ENCODE measurements at places on chromosomes 1 and 21.
A peak's percentile ranks its signal among the peaks of the same experiment; 100 is the strongest.

DNA sequence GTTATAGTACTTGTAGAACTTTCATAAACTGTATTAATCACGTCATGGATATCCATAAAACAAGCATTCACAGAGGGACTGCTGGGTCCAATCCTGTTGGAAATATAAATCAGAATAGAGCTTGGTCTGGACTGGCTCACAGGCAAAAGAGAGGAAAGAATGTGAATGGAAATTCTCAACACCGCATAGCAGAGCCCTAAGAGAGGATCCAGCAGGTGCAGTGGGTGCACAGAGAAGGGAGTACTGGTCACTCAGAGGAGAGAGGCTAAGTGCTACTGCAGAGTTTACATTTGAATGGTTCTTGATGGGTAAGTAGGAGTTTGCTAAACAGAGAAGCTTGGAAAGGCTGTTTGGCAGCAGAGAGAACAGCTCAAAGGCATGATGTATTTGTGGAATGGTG is 231.7 kb downstream of the PAPPA2 start:
- no peak for DNase-seq

DNA sequence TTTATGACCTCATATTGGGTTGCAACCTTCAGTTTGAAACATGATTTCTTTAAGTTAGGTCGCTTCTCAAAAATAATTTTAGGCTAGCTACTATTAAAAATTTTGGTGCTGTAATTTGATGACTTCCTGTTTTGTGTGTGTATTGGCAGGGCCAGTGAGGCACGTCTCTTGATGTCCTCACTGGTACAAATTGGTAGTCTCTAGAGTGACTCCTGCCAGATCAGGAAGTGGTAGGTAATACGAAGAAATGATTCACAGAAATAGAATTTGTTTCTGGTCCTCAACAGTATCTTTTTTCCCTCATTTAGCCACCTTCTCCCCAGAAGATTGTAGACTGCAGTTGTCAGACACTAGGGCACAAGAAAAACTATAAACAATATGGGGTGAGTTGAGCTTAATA is 120.9 kb upstream of the KIAA1614 start:
- DNase-seq = no peak

DNA sequence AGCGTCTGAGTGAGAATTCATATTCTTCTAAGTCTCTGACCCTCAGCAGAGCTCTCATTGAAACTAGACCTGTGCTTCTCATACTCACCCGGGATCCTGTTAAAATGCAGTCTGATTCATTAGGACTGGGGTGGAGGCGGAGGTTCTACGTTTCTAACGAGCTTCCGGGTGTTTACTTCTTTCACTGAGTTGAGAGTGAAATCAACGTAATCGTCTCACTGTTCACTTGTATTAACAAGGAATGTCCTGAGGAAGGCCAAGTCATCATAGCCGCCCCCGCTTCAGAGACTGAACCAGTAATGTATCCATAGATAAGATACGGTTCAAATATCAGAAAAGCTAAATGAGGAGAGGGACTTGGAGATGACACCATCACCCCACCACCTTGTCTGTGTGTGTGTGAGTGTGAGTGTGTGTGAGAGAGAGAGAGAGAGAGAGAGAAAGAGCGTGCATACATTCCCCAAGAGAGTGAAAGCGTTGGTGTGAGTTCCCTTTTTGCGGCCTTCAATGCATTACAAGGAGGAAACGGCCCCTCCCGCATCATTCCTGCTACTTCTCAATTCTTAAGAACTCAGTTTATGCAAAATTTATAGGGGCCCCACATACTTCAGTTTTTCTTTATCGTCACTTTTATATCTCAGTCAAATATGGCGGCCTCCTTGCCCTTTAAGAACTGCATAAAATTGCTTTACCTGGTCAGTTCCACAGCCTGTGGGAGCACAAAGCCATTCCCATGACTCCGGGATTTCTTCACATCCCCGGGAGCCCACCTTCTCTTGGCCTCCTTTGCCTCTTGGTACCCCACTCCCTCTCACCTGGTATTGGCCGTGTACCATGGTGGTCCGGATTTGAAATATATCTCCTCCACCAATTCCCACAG is 19.8 kb downstream of the KMO start:
- DNase-seq = peak; percentile 34

DNA sequence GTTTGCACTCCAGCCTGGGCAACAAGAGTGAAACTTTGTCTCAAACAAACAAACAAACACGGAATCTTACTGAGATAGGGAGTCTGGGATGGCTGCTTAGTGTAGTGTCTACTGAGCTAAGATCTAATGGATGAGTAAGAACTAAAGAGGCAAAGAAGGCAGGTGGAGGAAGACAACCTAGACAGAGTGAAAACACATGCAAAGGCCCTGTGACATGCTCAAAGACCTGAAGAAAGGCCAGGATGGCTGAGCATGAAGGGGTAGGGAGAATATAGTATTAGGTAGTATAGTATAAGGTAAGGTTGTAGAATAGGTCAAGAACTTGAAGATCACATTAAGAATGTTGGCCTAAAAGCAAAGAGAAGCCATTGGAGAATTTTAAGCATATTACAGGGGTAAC is 49.1 kb downstream of the MAP3K7CL start:
- no peak for DNase-seq

- DNase-seq = no peak
These were observed 5.0 kb downstream of the NGF start for GRCh38 chr1:115332813-115333608.

GRCh38 chr1:245986404-245987218 is 520.5 kb downstream of the SMYD3 start:
- DNase-seq = no peak

DNA sequence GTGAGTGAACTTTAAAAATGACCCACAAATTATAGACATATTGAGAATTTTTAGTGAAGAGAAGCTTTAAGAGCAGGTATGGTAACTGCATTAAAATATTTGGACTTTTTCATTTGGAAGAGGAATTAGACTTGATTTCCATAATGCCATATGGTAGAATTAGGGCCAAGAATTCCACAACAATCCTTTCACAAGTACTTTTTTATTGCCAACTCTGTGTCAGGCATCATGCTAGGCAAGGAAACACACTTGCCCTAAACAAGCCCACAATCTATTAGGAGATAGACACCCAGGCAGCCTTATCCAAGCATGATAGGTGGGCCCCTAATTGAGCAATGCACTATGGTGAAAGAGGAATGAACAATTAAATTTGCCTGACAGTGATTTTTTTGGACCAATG is 353.0 kb downstream of the TGFB2 start:
- DNase-seq = no peak

GRCh38 chr1:115609021-115609420 is 32.7 kb upstream of the VANGL1 start:
- DNase-seq = no peak

DNA sequence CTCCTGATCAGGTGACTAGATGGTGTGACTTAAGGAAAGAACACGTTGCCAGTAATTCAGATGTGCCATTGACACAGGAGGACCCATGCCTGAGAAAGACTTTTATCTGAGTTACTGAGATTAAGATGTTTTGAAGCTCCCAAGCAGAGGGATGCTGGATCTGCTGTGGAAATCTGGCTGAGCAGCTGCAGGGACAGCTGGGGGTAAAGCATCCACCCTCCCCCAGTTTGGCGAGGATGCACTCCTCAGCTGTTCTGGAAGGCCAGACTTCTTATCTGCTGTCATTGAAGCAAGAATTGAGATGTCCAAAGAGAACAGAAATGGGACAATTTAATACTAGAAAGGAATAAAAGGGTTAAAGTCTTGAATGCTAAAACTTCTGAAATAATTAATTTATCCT is 25.7 kb downstream of the TTC3 start:
- no peak for DNase-seq

- DNase-seq = no peak
These were observed 95.0 kb downstream of the SLC30A10 start for GRCh38 chr1:219833214-219833815.

DNA sequence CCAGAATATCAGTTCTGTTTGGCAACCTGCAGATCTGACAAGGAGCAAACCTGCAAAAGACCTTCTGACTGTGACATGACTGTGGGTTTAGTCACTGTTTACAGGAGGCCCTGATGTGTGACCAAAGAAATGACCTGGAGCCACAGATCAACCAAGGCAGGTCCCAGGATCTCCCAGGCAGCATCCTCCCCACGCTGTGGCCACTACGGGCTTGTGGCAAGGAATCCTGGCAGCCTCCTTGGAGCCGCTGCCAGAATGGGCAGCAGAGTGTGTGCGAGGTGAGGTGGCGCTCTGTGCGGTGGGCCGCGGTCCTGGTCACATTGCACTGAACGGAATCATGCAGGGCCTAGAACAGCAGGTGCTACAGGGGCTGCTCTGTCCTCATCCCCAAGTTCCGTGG is 15.9 kb downstream of the MCM3AP start:
- no peak for DNase-seq

GRCh38 chr1:204859861-204860267 is 10.8 kb upstream of the NFASC start:
- DNase-seq = no peak

GRCh38 chr1:176073524-176074157 is 133.4 kb downstream of the COP1 start:
- peak; percentile 2 for DNase-seq

DNA sequence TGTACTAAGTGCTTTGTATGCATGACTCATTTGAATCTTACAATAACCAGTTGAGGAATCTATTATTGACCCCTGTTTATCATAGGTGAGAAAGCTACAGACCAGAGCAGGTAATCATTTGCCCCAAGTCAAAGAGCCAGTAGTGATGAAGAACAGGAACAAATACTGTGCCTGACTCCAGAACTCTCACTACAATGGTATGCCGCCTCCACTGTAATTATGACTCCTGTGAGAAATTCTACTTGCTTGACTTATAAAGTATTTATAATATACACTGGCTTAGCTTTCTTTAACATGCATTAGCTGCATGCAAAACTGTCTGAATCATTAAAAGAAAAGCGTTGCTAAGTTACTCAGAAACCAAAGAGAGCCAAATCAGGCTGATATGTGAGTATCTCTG is 92.6 kb downstream of the ZNF281 start:
- DNase-seq = no peak

DNA sequence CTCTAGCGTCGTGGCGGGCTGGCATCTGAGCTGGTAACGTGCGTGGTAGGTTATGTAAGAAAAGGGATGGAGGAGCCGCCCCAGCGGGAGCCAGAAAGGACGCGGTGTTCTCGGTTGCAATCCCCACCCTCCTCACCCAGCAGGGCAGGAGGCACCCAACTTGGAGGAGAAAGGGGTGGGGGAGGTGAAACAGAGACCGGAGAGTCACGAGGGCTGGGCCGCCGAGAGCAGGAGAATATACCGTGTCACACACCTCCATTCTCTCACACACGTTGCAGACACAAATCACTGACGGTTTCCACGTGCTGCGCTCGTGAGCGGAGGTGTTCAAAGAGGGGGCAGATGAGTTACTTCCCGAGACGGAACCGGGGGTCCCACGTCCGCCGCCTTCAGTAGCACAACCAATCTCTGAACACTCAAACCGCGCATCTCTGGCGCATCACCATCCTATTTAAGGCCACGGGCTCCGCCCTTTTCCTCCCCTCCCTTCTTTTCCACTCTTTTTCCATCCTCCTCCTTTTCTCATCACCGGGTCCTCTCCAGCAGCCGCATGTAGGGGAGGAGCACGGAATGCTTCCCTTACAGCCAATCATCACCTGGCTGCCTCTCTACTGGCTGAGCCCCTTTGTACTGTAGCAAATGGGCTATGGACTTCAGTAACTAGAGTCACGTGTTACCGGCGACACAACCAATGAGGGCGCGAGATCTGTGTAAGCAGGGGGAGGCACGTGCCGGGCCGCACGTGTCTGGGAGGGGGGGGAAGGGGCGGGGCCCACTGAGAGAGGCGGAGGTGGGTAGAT is at the start of gene CIART:
CIART (plus strand) TSS at position 797 of the 800 bp plus-strand sequence. CDS start 714 bp downstream, outside the sequence.
- peak; percentile 73 for DNase-seq

GRCh38 chr1:94989398-94989797 is 62.5 kb upstream of the CNN3 start:
- no peak for DNase-seq

GRCh38 chr1:30417001-30417700 is 306.2 kb downstream of the MATN1 start:
- DNase-seq = no peak

GRCh38 chr1:2539312-2539907 is 9.3 kb upstream of the HES5 start:
- DNase-seq = no peak

DNA sequence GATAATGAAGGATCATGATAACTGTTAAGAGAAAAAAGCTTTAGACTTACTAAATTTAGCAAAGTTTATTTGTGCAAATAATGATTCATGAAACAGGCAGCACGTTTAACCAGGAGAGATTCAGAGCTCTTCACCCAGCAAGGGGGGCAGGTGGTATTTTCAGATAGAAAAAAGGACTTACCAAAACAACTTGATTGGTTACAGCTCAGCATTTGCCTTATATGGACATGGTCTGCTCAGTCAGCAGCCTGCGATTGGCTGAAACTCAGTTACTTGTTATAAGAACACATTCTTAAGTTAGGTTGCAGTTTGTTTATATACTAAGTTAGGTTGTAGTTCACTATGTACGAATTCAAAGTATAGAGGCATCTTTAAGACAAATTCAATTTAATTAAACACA is 165.6 kb downstream of the DUSP10 start:
- DNase-seq = no peak

- DNase-seq = no peak
These were observed 17.0 kb downstream of the MARK1 start for GRCh38 chr1:220544901-220545303.

DNA sequence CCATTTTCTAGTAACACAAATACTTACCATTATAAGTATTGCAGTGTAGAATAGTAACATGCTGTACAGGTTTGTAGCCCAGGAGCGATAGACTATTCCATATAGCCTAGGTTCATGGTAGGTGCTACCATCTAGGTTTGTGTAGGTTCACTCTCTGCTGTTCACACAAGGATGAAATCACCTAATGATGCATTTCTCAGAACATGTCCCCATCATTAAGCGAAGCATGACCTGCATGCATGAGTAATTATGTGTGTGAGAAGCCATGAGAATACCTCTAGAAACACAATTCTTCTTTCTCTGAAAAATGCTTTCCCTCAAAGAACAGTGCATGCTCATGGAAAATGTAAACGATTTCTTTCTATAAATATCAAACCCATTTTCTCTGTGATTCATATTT is 69.3 kb downstream of the NR5A2 start:
- no peak for DNase-seq

DNA sequence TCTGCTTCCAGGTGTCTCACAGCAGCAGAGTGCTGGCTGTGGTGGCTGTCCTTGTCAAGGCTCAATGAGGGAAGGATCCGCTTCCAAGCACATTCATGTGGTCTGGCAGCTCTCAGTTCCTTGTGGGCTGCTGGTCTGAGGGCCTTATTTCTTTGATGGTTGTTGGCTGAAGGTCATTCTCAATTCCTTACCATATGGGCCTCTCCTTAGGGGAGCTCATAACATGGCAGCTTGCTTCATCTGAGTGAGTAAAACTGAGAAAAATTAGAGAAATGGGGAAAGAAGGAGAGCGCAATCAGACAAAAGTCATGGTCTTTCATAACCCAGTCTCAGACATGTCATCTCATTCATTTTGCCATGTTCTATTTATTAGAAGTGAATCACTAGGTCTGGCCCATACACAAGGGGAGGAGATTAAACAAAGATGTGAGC is 81.7 kb upstream of the TSPAN2 start:
- DNase-seq = no peak

- no peak for DNase-seq
These were observed 35.4 kb downstream of the AK2 start for GRCh38 chr1:33001282-33001681.
